ENCODE measurements at places on chromosomes 13 and 19.
A peak's percentile ranks its signal among the peaks of the same experiment; 100 is the strongest.

DNA sequence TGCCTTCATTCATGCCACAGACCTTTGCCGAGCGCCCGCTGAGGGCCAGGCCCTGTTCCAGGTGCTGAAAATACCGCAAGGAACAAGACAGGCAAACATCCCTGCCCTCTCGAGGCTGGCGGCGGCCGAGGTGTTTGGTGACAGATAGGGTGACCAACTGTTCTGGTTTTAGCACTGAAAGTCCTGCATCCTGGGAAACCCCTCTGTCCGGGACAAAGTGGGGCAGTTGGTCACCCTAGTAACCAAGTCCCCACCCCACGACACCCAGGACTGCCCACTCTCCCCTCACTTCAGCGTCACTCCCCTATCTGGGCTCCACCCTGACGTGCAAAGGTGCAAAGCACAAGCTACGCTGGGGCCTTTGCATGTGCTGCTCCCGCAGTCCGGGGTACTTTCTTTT is 17.3 kb downstream of the ZBTB7A start:
- DNase-seq, result no peak

DNA sequence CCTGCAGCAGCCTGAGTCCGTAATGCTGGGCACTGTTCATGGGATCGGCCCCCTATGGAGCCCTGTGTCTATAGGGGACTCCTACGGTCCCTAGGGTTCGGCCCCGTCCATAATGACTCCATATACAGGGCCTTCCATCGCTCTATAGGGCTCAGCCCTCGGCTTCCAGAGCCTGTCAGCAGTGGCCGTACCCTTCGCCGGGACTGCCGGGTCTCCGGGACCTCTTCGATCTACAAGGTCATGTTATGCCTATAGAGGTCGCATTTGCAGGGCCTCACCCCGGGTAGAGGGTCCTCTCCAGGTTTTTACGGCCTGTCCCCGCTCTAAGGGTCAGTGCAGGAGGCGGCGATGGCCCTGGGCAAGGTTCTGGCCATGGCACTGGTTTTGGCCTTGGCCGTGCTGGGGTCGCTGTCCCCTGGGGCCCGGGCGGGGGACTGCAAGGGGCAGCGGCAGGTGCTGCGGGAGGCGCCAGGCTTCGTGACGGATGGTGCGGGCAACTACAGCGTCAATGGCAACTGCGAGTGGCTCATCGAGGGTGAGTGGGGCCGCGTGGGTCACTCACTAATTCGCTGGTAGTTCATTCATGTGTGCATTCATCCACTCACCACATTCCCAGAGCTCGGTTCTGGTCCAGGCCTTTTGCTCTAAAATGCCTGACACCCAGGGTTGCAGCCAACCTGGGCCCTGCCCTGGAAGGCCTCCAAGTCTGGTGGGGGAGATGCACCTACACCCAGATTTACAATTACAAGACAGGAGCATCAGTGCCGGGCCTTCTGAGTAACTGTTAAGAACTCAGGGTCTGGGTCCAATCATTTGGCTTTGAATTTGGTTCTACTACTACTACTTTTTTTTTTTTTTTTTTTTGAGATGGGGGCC is 699 bp downstream of the MEGF8 start:
- peak; percentile 37 for DNase-seq

- DNase-seq, result no peak
Measured at GRCh38 chr13:37539170-37539569, 59.4 kb downstream of the POSTN start.

GRCh38 chr13:102504002-102504401 is 92.8 kb upstream of the TPP2 start:
- no peak for DNase-seq

DNA sequence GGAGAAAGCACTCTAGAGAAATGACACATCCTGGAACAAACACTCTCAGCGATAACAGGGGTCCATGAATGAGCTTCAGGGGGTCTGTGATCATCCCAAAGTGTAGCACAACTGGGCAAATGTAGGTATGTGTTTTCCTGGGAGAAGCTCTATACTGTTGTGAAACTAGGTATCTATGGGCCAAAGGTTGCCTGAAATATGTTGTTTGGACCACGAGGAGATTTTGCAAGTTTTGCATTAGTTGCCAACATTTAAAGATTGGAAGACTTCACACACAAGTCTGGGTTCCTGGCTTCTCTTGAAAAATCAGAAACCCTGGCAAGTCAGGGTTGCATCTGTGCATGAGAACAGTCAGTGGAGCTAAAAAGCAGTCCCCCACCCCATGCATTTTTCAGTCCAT is 26.7 kb upstream of the POU2F2 start:
- no peak for DNase-seq

DNA sequence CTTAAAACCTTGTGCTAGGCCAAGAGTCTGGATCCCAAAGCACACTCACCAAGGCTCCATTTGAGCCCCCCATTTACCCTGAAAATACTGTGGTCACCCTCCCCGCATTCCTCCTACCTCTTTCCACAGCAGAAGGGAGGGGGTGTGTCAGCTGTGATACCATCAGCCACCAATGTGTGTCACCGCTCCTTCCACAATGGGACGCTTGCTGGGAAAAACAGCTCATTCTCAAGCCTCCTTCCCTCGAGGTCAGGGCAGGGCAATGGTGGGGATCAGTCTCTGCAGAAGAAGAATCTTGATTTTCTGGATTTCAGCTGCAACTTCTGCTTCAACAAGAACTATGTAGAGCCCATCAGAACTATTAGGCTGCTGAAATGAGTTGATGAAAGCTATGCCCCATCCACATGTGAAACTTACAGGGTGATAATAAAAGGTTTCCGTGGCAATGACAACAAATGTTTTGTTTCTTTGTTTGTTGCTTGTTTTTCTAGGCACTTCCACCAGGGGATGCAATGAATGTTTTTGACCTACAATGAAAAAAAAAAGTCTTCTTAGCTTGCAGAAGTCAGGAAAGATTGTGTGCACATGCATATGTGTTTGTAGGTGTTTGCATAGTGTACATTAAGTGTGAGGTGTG is 26.4 kb upstream of the ZNF507 start:
- peak; percentile 10 for DNase-seq

GRCh38 chr13:72097568-72097967 is 230.6 kb upstream of the DACH1 start:
- DNase-seq, result no peak

- no peak for DNase-seq
Measured at GRCh38 chr13:40121722-40122121, 466.3 kb downstream of the COG6 start.

- DNase-seq, result no peak
Measured at GRCh38 chr13:40770609-40770933, 419 bp downstream of the MRPS31 start.

- no peak for DNase-seq
Measured at GRCh38 chr13:27427641-27428040, 3.2 kb downstream of the GTF3A start.

DNA sequence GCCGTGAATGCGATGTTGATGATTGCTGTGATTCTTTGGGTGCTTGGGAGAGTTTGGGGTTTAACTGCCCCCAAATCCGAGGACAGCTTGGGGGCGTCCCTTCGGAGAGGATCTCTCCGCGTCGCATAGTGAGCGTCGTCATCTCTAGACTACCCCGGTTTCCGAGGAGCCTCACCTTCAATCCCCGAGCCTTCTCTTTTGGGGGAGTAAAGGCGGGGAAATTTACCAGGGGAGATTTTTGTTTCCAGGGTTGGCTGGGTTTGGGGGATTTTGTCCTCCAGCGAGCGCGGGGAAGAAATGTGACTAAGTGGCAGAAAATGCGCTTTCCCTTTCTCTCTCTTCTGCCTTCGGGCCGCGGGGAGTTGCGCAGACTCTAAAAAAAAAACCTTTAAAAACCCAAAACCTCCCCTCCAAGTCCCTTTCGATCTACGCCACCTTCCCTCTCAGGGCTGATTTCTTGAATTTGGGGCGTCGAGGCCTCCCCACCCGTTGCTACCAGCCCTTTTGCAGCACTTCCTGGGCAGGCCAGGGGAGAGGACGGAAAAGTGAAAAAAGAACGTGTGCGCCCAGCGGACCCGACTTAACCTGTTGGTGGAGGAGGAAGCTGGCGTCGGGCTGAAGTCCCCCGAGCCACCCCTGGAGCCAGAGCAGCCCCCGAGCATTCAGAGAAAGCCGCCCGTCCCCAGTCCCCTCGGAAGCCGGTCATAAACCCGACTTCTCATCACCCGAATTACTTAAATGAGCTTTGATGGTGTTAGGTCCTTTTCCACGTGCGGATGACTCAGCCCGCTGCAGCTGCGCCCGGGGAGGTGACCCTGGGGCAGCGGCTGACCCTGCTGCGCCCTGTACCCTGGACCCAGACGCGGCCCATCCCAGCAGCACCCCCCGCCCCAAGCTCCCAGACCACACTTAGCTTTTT is 17.7 kb downstream of the NFIX start:
- DNase-seq, result peak; percentile 54

DNA sequence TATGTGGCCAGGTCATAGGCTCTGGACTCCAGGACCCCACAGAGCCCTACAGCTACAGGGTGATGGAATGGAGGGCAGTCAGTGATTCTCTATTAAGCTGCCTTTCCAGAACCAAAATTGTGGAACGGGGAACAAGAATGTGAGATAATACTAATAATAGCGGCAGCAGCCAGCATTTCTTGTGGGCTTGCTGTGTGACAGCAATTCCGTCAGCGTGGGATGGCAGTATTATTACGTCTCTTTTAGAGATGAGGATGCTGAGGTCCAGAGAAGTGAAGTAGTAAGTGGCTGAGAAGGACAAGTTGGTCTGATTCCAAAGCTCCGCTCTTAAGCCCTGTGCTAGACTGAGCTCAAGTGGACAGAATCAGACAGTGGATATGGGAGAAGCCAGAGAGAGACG is 24.4 kb downstream of the GRIK5 start:
- no peak for DNase-seq
